Activated naive CD8-positive, alpha-beta T cell treated with anti-CD3 and anti-CD28 coated beads for 36 hours (primary cell): ENCODE measurements at places on chromosomes 3 and 15. TPM values are rescaled to one million over a fixed set of nuclear protein-coding genes. Genes with fewer than 3 reads are reported as not detected.

FMN1 gene
- 0.14 TPM for total RNA-seq

LEKR1 gene
- 2.4 TPM for total RNA-seq

DNA sequence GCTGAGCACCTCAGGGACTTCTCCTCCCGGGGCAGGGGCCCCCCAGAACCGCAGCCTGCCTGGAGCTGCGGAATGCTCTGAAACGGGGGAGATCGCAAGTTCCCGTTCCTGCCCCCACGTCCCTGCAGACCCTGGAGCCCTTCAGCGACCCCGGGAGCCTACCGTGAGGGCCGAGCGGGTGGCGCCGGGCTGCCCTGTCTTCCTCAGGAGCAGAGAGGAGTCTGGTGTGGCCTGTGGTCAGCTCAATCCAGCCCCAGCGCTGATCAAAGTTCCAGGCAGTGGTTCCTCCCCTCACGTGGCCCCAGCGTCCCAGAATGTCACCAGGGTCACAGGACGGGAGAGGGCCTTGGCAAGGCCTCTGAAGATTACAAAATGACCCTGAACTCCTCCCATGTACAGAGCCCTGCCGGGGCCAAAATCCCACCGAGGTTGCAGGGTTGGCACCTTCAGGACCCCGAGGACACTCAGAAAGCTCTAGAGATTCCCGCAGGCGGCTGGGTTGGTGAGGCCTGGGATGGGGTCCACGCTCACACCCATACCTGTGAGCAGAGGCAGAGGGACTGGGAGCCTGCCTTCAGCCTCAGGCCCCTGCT, at the start of gene CPN2:
Gene CPN2, minus strand, starts transcription at position 249 of the 593 bp plus-strand sequence. CDS start 8,626 bp downstream, outside the sequence.
- no peak within 1 kb of the TSS for H3K4me3 ChIP-seq
- no peak within 1 kb of the TSS for H3K27ac ChIP-seq

- no peaks in the 10 kb centered on the region for H3K4me1 ChIP-seq
- no peak for DNase-seq
- no peak overlapping the region for H3K27ac ChIP-seq
- no peak overlapping the region for H3K4me3 ChIP-seq
- no peaks in the 10 kb centered on the region for H3K36me3 ChIP-seq
- H3K27me3 ChIP-seq, result peaks cover 48% of the 10 kb centered on the region
These were observed 54.2 kb upstream of the TMCO5A start for GRCh38 chr15:37880009-37880834.

DNA sequence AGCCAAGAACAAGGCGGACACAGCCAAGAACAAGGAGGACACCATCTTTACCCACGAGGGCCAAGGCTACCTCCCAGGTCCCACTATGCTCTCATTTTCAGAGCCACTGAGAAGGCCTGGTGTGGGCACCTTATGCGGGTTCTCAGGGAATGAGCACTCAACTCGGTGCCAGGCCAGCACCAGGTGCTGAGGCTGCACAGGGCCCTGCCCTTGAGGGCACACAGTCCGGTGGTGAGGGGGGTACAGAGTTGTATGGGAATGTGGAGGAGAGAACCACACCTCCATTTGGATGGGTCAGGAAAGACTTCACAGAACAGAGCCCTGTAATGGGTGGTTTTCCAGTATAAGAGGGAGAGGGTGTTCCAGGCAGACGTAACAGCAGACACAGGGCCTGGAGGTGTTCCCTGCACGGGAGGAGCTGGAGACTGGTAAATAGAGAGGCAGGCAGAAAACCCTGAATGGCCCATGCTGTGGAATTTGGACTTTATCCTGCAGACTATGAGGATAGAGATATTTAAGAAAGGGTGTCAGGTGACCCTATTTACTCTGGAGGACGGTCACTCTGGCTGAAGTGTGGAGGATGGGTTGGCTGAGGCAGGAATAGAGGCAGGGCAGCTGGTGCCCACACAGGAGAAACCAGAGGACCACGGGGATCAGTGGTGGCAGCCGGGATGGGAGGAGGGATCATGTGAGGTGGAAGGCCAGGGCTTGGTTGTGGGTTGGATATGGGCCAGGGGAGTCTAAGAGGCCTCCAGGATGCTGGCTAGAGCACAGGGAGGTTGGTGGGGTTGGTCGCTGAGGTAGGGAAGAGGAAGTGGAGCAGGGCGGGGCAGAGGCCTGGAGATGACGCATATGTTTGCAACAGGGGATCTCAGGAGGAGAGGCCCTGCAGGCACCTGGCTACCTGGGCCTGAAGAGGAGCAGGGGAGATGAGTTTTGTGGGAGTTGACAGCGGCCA, 34.6 kb downstream of the CRABP1 start:
- H3K4me1 ChIP-seq, result no peaks in the 10 kb centered on the region
- H3K27me3 ChIP-seq, result peaks cover 5% of the 10 kb centered on the region
- H3K27ac ChIP-seq, result no peak overlapping the region
- DNase-seq, result no peak
